ENCODE measurements at places on chromosomes 6 and 20.
A peak's percentile ranks its signal among the peaks of the same experiment; 100 is the strongest.

GRCh38 chr6:125781314-125781868, 9.4 kb upstream of the NCOA7 start:
- DNase-seq: peak; percentile 24

DNA sequence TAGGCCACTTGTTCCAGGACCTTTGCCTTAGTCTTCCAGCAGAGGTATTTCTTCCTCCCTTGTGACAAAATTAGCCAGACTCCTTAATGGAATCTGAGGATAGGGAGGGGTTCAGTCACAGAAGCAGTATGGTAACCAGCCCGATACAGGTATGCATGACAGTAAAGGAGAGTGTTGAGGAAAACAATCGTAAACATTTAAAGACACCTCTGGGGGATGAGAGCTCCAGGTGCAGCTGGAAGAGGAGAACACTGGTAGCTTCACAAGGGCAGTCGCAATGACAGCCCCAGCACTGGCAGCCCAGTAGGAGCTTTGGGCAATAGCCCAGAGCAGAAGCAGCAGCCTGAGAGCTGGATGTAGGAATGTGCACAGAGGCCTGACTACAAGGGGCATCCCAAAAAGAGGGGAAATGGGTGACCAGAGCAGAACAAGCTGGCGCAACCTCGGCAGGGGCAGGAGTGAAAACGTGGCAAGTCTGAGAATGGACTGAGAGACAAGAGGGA, 344.9 kb upstream of the JAG1 start:
- no peak for DNase-seq

GRCh38 chr6:36285187-36285671, 15.4 kb downstream of the PNPLA1 start:
- DNase-seq: no peak

DNA sequence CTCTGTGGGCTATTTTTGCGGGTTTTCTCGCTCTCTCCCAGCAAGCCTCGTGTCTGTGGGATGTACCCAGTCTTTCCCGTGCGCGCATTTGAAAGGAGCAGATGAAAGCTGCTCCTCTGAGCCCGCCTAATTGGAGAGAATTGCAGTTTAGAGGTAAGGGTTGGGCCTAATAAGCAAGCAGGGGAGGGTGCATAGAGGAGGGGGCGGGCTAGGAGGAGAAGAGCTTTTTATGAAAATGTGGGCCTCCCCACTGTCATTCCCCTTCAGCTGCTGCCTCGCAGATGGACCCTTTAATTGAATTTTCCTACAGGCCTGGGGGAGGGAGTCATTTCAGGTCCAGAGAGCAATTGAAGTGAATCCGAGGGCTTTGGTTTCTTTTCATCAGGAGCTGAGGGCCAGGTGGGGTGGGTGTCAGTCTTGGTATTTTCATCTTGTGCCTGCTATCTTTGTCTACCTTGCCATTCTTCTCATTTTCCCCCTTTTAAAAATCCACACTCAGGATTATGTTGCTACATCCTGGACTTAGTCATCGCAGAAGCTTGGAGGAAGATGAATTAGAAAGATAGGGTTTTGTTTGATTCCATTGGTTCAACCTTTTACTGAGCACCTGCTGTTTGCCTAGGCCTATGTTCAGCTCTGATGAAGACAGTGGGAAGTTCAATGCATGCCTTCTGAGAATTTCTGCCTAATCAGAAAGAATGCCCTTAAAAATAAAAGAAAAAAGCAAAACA, 423.4 kb downstream of the CD83 start:
- DNase-seq: no peak

GRCh38 chr20:5845681-5846615, 95.7 kb downstream of the SHLD1 start:
- peak; percentile 24 for DNase-seq

DNA sequence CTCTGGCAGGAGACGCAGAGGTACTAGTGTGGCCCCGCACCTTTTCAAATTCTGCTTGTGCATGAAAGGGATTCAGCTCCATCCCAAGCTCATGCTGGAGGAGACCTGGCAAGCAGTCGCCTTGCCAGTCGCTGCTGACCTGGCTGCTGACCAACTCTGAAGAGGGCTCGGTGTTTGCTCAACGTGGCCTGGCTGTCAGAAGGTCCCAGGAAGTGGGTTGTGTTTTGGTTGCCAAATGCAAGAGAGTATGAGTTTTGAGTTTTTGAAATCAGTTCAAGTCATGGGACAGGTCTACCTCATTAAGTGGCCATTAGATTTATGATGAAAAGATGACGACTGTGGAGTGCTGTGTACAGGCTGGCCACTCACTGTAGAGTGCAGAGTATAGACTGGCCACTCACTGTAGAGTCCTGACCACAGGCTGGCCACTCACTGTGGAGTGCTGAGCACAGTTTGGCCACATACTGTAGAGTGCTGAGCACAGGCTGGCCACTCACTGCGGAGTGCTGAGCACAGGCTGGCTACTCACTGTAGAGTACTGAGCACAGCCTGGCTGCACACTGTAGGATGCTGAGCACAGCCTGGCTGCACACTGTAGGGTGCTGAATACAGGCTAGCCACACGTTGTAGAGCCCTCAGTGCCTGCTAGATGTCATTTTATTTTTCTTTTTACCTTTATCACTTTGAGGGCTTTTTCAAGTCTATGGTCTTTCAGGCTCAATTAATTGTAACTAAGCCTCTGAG, 193.9 kb downstream of the ZNF217 start:
- no peak for DNase-seq

- no peak for DNase-seq
Measured at GRCh38 chr20:9147547-9148024, 78.7 kb downstream of the PLCB4 start.

DNA sequence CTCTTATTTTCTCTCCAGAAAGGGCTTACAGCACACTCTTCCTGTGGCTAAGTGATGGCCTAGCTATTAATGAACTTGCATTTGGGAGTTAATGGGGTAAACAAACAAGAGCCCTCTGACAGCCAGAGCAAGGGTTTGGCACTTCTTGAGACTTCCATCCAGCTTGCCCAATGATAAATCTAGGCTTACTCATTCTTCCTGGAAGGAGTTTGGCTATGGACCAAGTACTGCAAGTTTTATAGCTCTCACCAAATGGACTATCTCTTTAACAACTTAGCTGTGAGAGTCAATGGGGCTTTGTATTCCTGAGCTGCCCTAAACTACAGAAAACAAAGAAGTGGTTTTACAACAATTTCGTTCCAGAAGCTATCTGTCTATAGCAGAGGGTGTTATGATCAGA, 16.7 kb upstream of the PI3 start:
- DNase-seq: peak; percentile 54
